Cardiac muscle cell (in vitro differentiated cells and primary cell): ENCODE measurements at places on chromosomes 5 and 9. TPM values are rescaled to one million over a fixed set of nuclear protein-coding genes. Genes with fewer than 3 reads are reported as not detected.

DNA sequence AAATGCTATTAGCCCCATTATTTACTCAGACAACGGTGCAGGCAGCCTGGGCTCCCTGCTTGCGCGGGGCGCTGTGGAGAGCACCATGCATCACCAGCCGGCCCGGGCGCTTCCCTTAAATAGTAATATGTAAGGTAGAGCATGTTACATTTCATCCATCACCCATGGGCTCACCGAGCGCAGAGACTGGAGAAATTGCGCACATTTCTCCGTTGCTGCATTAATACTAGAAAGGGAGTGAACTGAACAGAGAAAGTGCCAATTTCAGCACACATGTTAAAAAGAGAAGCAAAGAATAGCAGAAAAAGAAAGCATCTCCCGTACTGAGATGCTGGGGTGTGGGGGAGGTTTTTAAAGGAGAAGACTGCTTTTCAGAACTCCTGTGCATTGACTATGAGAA lies 400.3 kb downstream of the ZSWIM6 start:
- H3K36me3 ChIP-seq: no peaks in the 10 kb centered on the region
- no peak overlapping the region for H3K27ac ChIP-seq
- peaks cover 11% of the 10 kb centered on the region for H3K27me3 ChIP-seq
- peak; percentile 9 for DNase-seq

DNA sequence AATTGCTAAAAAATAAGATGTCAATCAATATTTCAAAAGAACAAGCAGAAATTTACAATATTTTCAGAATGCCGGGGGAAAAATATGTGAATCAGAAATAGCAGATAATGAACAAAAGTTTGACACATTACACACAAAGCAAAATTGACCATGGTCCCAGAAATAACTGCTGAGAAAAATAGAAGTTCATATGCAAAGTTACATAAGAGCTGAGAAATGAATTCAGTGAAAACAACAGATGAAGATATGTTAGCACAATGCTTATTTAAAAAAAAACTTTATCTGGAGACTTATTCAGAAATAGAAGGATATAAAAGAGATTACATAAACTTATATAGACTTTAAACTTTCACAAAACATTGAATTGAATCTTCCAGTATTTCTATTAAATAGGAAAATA lies 1483.7 kb upstream of the ACO1 start:
- H3K4me1 ChIP-seq: no peaks in the 10 kb centered on the region
- H3K4me3 ChIP-seq: no peak overlapping the region
- no peaks in the 10 kb centered on the region for H3K27me3 ChIP-seq
- H3K36me3 ChIP-seq: no peaks in the 10 kb centered on the region
- no peak for DNase-seq

GRCh38 chr5:50666261-50667022 lies at the start of gene PARP8:
Gene PARP8 (plus strand): TSS chr5:50666637. CDS start chr5:50667096, 459 bp downstream.
- H3K4me3 ChIP-seq: peak within 1 kb of the TSS; percentile 72
- DNase-seq: peak; percentile 63
- H3K36me3 ChIP-seq: no peaks in the 10 kb centered on the region
- H3K27ac ChIP-seq: peak within 1 kb of the TSS; percentile 33
- no peaks in the 10 kb centered on the region for H3K27me3 ChIP-seq

DNA sequence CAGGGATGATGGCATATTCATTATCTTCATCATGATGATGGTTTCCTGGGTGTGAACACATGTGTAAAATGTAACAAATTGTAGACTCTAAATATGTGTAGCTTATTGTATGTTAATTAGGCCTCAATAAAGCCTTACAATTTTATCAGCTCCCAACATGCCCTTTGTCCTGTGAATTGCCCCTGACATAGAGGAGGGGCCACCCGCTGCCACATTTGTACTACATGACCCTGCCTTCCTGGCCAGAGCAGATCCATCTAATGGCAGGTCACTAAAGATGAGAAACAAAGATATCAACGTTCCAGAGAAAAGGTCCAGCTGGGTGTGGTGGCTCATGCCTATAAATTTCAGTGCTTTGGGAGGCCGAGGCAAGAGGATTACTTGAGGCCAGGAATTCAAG lies 117.2 kb downstream of the CAAP1 start:
- H3K27ac ChIP-seq: no peak overlapping the region
- H3K36me3 ChIP-seq: no peaks in the 10 kb centered on the region
- no peaks in the 10 kb centered on the region for H3K27me3 ChIP-seq
- H3K4me3 ChIP-seq: no peak overlapping the region

DNA sequence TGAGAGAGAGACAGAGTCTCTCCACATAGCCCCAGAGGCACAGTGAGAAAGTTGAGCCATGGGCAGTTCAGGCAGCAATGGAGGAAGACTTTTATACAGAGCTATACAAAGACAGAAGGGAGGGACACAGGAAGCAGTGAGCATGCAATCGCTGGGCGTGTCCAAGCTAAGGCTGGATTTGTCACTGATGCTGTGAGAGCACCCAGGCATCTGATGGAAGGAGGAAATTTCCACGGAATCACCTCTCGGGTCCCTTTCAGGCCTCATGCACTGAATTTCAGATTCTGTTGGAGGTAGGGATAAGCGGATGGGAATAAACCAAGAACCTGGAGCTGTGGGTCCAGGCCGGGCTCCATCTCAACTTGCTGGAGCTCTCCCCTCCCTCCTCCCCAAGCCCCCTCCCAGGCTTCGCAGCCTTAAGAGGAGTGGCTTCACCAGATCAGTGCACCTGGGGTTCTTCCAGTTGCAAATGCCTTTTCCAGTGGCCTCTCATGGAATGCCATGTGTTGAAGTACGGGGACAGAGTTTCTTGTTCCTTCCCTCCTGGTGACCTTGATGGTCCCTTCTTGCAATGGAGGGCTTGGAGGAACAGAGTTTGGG lies 114.8 kb upstream of the ALDH1B1 start:
- no peak for DNase-seq
- H3K27ac ChIP-seq: no peak overlapping the region
- H3K4me3 ChIP-seq: no peak overlapping the region

- H3K4me1 ChIP-seq: no peaks in the 10 kb centered on the region
- no peaks in the 10 kb centered on the region for H3K36me3 ChIP-seq
- H3K27ac ChIP-seq: no peak overlapping the region
- no peaks in the 10 kb centered on the region for H3K27me3 ChIP-seq
- DNase-seq: no peak
- no peak overlapping the region for H3K4me3 ChIP-seq
These were observed 53.4 kb upstream of the KCNN2 start for GRCh38 chr5:114308508-114308907.

DNA sequence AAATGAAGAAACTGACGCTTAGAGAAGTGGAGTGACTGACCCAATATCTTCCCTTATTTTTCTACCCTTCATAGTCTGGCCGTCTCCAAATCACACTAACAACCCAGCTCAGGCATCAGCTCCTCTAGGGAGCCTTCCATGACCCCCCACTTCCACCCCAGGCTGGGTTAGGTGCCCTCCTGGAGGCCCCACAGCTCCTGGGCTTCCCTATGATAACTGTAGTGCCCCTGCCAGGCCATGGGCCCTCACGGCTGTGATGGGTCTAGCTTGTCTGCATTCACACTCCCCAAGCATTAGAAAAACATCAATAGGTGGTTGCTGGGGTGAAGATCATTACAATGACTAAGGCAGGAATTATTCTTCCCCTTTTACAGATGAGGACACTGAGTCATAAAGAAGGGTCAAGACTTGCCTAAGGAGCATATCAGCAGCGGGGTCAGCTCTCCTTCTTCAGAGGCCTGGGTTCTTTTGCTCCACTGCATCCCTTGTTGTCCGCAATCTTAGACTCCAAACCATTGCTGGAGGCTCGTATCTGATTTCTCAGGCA lies 7.3 kb downstream of the CORO2A start:
- H3K27me3 ChIP-seq: no peaks in the 10 kb centered on the region
- no peak overlapping the region for H3K27ac ChIP-seq
- H3K36me3 ChIP-seq: no peaks in the 10 kb centered on the region
- H3K4me1 ChIP-seq: peaks cover 3% of the 10 kb centered on the region
- no peak overlapping the region for H3K4me3 ChIP-seq

The FAM153A gene
- total RNA-seq: 3.7 and 12.6 TPM in 2 replicates

The PCDHGA9 gene
- total RNA-seq: 1.1 and 1.8 TPM in 2 replicates

The GPR151 gene
- not detected in 2 replicates for total RNA-seq

The FYB1 gene
- total RNA-seq: 0.42 TPM in 1 of 2 replicates, not detected in the other

The FBXO38 gene
- total RNA-seq: 28.1 and 42.9 TPM in 2 replicates

The TLX3 gene
- total RNA-seq: not detected in 2 replicates
